H9 (cell line): ENCODE measurements at places on chromosomes 12 and 14. TPM values are rescaled to one million over a fixed set of nuclear protein-coding genes. Genes with fewer than 3 reads are reported as not detected.

CFAP251 gene
- 0.81 and 0.97 TPM in 2 replicates for total RNA-seq

ZNF385A gene
- total RNA-seq = 5.7 and 6.2 TPM in 2 replicates

RNF212B gene
- 0.15 and 0.39 TPM in 2 replicates for total RNA-seq

NPFF gene
- total RNA-seq = not detected in 2 replicates

DNA sequence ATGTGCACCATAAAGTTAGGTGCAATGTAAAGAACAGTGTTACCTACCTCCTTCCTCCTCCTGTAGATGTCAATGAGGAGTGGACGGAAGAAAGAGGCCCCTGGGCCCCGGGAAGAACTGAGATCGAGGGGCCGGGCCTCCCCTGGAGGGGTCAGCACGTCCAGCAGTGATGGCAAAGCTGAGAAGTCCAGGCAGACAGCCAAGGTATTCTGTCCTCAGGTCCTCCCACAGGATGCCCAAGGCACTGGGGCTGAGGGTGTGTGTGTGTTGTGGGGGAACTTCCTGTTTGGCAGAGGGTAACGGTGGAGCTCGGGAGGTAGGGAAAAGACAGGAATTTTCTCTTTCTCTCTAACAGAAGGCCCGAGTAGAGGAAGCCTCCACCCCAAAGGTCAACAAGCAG, 6.4 kb downstream of the ATN1 start:
- DNase-seq = no peak
- no peak overlapping the region; the same call in 2 of the 3 replicates for H3K4me3 ChIP-seq
- no peak overlapping the region for H3K27ac ChIP-seq

GRCh38 chr12:95220726-95221125, 3.1 kb downstream of the VEZT start:
- H3K36me3 ChIP-seq = peaks cover 21% of the 10 kb centered on the region
- H3K4me3 ChIP-seq = no peak overlapping the region; the same call in 2 of the 3 replicates
- no peak overlapping the region for H3K27ac ChIP-seq
- H3K4me1 ChIP-seq = no peaks in the 10 kb centered on the region
- no peak for DNase-seq
- no peaks in the 10 kb centered on the region for H3K27me3 ChIP-seq

GRCh38 chr14:97523936-97524335, 726.8 kb downstream of the VRK1 start:
- DNase-seq = no peak
- H3K4me3 ChIP-seq = no peak overlapping the region
- no peaks in the 10 kb centered on the region; the same call in 1 of the 2 replicates for H3K27me3 ChIP-seq
- no peaks in the 10 kb centered on the region for H3K36me3 ChIP-seq
- H3K4me1 ChIP-seq = no peaks in the 10 kb centered on the region
- H3K27ac ChIP-seq = no peak overlapping the region

GRCh38 chr14:81165188-81165587, 55.6 kb downstream of the GTF2A1 start:
- no peak overlapping the region for H3K27ac ChIP-seq
- no peak for DNase-seq
- H3K36me3 ChIP-seq = no peaks in the 10 kb centered on the region

DNA sequence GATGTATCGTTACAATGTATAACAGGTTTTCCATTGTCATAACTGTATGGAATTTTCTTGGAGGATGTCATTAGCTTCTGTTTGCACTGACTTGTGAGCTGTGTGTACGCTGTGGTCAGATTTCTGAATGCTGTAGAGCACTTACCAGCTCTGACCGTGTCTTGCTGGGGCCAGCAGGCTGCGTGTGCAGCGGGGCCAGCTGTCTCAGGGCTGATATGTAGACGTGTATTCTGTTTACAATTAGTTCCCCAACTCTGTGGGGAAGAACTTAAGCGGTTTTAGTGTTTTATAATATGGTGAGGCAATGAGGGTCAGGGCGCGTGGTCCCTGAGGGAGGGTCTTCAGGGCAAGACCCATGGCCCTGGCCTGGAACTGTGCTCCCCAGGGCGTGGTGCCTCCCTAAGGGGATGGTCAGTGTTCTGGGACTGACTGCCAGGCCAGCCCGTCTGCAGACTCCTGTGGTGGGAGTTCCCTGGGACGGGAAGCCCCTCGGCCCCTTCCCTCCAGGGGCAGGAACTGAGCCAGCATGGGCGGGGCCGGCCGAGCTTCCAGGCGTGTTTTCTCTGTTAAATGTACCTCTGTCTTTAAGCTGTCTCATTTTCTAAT, 18.7 kb downstream of the XRCC3 start:
- no peak overlapping the region for H3K4me3 ChIP-seq
- DNase-seq = no peak
- peaks cover 38% of the 10 kb centered on the region for H3K36me3 ChIP-seq
